ENCODE measurements at places on chromosomes 13 and 19. TPM values are rescaled to one million over a fixed set of nuclear protein-coding genes. Genes with fewer than 3 reads are reported as not detected.

GRCh38 chr13:111584101-111584672 lies 263.7 kb downstream of the TEX29 start:
- H3K27ac ChIP-seq = no peak overlapping the region
- H3K4me1 ChIP-seq = no peaks in the 10 kb centered on the region
- H3K4me3 ChIP-seq = no peak overlapping the region
- no peak for DNase-seq
- no peaks in the 10 kb centered on the region for H3K27me3 ChIP-seq

DNA sequence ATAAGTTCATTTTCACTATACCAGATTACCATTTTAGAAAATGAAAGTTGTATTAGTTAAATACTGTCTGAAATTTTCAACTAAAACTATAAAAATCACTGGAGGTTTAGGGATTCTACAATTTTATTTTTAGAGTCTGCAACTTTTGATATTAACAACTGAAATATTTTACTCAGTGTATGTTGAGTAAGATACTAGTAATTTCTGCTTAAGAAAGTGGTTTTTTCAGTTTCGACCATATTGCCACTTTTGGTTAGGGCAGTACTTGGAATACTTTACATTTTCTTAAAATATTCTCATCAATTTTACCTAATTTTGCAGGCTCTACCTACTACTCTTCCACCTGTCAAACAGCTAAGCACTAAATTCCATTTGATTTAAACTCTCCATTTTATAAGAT lies 59.6 kb downstream of the KCNRG start:
- no peaks in the 10 kb centered on the region for H3K36me3 ChIP-seq
- no peak overlapping the region for H3K4me3 ChIP-seq
- peak overlapping the region; percentile 96 for H3K27ac ChIP-seq

- no peaks in the 10 kb centered on the region for H3K27me3 ChIP-seq
- H3K4me3 ChIP-seq = no peak overlapping the region
- H3K36me3 ChIP-seq = no peaks in the 10 kb centered on the region
- no peaks in the 10 kb centered on the region for H3K4me1 ChIP-seq
Measured at GRCh38 chr13:33940898-33941297, 122.9 kb downstream of the RFC3 start.

GRCh38 chr13:33649212-33649878 lies 168.6 kb upstream of the RFC3 start:
- no peak for DNase-seq
- H3K4me1 ChIP-seq = no peaks in the 10 kb centered on the region
- no peaks in the 10 kb centered on the region for H3K36me3 ChIP-seq
- no peak overlapping the region for H3K27ac ChIP-seq
- no peak overlapping the region for H3K4me3 ChIP-seq

DNA sequence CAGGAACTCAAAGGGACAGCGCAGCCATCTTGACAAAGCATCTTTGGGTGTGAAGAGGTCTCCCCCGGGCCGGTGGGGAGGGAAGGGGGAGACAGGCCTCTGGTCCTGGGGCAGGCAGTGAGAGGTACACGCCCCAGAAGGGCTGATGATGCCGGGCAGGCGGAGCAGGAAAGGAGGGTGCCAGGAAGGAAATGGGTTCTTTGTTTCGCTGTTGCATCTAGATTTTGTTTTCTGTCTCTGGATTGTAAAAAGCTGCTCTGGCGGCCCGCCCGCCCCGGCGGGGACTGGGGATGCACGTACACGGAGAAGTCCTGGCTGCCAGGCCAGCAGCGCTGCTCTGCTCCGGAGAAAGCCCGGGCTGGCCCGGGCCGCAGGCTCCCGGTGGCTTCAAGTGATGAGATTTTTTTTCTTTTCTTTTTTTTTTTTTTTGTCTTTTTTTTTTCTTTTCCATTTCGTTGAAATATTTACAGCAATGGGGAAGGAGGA lies 13.2 kb upstream of the ASF1B start:
- H3K4me3 ChIP-seq = peak overlapping the region; percentile 39
- peaks cover 27% of the 10 kb centered on the region for H3K4me1 ChIP-seq
- peak overlapping the region; percentile 30 for H3K27ac ChIP-seq
- H3K27me3 ChIP-seq = no peaks in the 10 kb centered on the region

DNA sequence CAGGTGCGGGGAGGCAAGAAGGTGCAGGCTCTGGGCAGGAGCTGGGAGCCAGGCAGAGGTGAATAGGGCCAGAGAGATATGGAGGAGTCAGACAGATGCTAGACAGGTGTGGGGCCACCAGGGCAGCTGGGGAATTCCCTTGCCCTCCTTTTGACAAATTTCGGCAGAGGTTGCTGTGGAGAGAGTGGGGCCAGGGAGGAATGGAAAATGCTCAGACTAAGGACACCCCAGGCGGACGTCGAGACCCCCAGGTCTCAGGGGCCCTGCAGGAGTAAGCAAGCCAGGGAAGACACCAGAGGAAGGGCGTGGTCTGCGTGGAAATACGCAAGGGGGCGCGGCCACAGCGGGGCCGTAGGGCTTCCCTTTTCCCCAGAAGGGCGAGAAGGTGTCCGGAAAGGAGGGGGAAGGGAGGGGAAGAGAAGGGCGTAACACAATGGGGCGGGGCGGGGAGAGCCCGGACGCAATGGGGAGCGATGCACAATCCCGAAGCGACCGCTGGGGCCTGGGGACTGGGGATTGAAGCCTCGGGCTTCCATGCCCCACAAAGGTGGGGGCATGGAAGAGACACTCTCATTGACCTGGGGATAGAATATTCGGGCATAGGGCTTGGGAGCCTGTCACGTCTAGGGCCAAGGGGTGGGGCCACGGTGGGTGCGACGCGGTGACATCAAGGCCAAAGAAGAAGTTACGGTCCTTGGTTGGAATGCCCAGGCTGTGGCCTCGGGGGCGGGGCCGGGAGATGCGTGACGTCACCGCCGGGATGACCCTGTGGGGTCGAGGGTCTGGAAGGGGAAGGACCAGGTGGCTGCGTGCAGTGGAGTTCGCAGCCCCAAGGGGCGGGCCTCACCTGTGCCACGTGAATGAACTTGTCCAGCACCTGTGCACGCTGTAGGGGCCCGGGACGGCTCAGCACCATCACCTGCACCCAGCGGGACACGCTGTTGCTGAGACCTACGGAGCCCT lies 8.2 kb downstream of the RASGRP4 start:
- H3K27me3 ChIP-seq = no peaks in the 10 kb centered on the region
- no peaks in the 10 kb centered on the region for H3K4me1 ChIP-seq
- no peak overlapping the region for H3K27ac ChIP-seq

DNA sequence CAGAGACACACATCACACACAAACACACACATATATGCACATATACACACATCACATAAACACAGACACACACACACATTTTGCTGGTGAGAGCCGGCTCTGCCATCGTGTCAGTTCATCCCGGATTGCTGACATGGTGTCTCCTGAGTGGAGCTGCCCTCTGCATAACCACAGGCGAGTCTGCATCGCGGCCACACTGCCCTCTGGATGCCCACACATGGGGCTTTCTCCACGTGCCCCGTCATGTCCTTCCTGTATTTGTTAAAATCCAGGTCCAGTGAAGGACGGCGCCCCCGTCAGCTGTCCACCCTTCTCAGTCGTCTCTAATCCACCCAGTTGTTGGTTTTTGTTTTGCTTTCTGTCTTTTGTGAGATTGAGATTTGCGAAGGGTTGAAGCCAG lies 52.6 kb upstream of the F7 start:
- H3K4me1 ChIP-seq = no peaks in the 10 kb centered on the region
- no peak for DNase-seq
- H3K4me3 ChIP-seq = no peak overlapping the region
- H3K27me3 ChIP-seq = no peaks in the 10 kb centered on the region
- no peak overlapping the region for H3K27ac ChIP-seq

DNA sequence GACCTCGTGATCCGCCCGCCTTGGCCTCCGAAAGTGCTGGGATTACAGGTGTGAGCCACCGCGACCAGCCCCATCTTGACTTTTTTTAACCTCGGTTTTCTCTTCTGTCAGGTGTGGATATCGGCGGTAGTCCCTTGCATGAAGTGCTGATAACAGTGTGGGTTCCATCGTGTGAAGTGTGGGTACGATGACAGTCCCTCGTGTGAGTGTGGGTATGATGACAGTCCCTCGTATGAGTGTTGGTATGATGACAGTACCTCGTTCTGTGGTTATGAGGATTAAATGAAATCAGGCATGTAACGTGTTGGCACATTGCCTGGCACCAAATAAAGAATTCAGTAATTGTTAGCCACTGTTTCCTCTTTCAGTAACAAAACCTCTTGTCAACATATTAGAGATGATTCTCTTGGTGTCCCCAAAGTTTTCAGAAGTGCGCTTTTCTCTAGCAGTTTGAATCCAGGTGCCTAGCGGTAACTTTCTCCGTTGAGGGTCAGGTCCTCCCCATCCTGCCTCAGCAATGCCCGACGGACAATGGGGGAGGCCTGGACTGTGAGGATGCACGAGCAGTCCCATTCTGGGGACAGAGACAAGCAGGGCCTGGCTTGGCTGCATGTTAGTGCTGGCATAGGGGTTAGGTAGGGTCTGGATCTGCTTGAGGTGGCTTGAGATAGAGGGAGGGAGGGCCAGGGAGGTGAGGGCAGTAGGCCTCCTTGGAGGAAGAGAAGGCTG lies 15.3 kb downstream of the GATAD2A start:
- H3K36me3 ChIP-seq = no peaks in the 10 kb centered on the region
- no peaks in the 10 kb centered on the region for H3K27me3 ChIP-seq
- DNase-seq = no peak
- no peak overlapping the region for H3K27ac ChIP-seq

DNA sequence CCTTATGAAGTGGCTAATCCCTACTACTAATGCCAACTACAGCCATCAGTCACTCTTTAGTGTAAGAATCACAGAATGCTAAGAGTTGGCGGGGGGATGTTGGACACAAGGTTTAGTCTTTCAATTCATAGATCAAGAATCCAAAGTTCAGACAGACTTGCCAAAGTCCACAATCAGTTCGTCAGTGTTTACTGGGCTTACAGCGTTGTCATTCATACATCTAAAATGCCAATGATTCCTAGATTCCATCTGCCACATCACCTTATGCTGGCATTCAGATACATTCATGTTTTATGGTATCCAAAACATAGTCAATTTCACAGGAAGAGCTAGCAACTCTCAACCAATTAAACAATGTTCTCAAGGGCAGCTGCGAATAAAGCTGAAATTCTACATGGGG lies 18.1 kb downstream of the RCBTB2 start:
- H3K4me1 ChIP-seq = no peaks in the 10 kb centered on the region
- no peaks in the 10 kb centered on the region for H3K36me3 ChIP-seq
- H3K27ac ChIP-seq = no peak overlapping the region
- DNase-seq = no peak
- no peaks in the 10 kb centered on the region for H3K27me3 ChIP-seq

GRCh38 chr13:74575729-74576125 lies 441.5 kb upstream of the KLF12 start:
- H3K36me3 ChIP-seq = no peaks in the 10 kb centered on the region
- H3K27me3 ChIP-seq = no peaks in the 10 kb centered on the region
- peak; percentile 36 for DNase-seq

- no peaks in the 10 kb centered on the region for H3K36me3 ChIP-seq
- no peak for DNase-seq
- H3K4me3 ChIP-seq = no peak overlapping the region
- no peak overlapping the region for H3K27ac ChIP-seq
- no peaks in the 10 kb centered on the region for H3K4me1 ChIP-seq
Measured at GRCh38 chr19:23802290-23802689, 43.6 kb upstream of the ZNF681 start.

DNA sequence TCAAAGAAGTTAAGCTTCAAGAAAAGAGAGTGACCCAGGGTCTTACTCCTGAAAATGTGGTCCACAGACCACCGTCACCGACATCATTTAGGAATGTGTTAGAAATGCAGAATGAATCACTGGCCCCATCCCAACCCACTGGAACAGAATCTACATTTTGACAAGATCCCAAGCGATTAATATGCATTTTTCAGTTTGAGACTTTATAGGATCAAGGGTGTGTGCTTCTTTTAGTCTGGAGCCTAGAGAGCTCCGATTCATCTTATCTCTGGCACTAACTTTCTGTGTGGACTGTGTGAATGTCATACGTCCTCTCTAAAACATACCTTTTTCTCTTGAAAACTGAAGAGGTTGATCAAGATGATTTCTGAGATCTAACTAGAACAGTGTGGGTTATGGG lies 484.8 kb downstream of the MYO16 start:
- DNase-seq = no peak
- no peaks in the 10 kb centered on the region for H3K36me3 ChIP-seq
- H3K4me3 ChIP-seq = no peak overlapping the region

DNA sequence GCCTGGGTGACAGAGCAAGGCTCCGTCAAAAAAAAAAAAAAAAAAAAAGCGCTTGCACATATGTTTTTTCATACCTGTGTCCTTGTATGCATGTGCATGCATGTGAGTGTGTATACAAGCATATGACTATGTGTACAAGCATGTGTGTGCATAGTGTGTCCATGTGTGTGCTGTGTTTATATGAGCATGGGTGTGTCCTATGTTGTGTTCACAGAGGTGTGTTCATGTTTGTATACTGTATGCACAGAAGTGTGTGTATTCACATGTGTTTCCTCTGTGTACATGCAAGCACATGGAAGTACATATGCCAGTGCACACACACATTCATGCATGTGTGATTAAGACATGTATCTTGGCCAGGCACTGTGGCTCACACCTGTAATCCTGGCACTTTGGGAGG lies 17.1 kb downstream of the MYO9B start:
- H3K36me3 ChIP-seq = no peaks in the 10 kb centered on the region
- no peaks in the 10 kb centered on the region for H3K4me1 ChIP-seq
- no peak for DNase-seq
- no peak overlapping the region for H3K27ac ChIP-seq

DNA sequence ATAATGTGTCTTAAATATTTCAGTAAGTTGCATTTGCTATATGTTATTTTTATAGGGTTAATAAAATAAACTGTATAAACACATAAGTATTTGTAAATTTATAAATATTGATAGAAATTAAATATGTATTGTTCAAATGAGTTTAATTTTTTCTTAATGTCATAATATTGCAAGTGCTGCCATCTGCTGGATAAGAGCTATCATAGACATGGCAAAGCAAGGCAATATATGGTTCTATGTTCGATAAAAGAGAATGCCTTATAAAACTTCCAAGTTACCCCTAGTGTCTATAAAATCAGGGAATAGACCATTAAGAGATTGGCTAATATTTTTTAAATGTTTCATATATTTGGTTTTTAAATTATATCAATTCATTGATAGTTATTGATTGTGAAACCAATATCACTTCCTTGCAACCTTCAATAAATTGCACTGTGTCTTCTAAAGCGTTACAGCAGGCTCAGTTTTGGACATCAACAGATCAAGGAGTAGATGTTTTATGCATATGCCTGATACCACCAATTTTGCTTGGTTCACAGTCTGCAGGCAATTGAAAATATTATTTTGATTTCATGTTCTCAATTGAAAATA lies 29.0 kb upstream of the SLITRK6 start:
- no peaks in the 10 kb centered on the region for H3K4me1 ChIP-seq
- H3K27me3 ChIP-seq = no peaks in the 10 kb centered on the region
- H3K36me3 ChIP-seq = no peaks in the 10 kb centered on the region
- H3K4me3 ChIP-seq = no peak overlapping the region

The KIR3DL1 gene
- not detected for total RNA-seq

The PSG2 gene
- not detected for total RNA-seq

The SIGLEC12 gene
- total RNA-seq = not detected

The HAUS5 gene
- total RNA-seq = 9.8 TPM

The ZNF846 gene
- total RNA-seq = 36.9 TPM

The CD33 gene
- total RNA-seq = 27.0 TPM

The ZIK1 gene
- total RNA-seq = 3.0 TPM

The LILRB2 gene
- 1.6 TPM for total RNA-seq

The SUPT20H gene
- total RNA-seq = 50.9 TPM

The FPR2 gene
- total RNA-seq = 0.98 TPM

The CPAMD8 gene
- 12.0 TPM for total RNA-seq

The SYNGR4 gene
- total RNA-seq = not detected

The COL4A2 gene
- 712 TPM for total RNA-seq

The UHRF1 gene
- 7.2 TPM for total RNA-seq
